ENCODE measurements at places on chromosomes 16 and 17. TPM values are rescaled to one million over a fixed set of nuclear protein-coding genes. Genes with fewer than 3 reads are reported as not detected.

GOSR2 gene
- total RNA-seq: 44.9 TPM

DNA sequence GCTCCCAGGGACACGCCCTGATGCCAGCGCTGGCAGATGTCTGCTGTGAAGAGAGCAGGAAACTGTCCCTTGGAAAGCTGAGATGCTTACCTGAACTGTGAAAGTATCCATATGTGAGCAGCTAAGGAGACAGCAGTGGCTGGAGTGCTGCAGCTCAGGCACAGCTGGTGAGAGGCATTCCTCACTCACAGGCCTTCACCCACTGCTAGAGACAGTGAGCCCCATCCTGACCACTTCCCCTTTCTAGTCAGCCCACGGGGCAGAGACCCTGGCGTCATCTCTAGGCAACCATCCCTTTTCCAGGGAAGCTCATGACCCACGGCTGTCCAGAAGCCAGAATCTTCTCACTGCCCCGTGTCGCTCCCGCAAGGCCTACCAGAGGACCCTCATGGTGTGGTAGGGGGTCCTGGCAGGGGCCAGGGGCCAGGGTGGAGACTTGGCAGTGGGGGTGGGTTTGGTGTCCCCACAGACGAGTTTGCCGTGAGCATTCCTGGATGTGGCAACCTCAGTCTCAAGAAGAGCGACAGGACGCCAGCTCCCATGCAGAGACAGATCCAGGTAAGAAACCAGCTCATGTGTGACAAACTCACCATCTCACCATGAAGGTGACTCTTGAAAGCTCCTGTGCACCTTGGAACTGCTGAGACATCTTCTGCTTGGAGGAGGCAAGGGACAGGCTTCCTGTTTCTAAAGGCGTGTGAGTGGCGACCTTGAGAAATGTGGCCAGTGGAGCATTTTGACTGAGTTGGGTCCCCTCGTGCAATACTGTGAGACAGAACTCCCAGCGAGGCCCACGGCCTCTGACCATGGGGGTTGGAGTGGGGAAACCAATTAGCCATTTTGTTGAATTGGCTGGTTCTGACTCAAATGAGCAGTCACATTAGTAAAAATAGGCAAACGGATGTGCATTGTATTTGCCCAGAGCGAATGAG, at the start of gene SCIMP:
Gene SCIMP (minus strand): TSS at position 216 of the 932 bp plus-strand sequence. CDS start 105 bp downstream, at position 111.
- no peaks in the 10 kb centered on the region for H3K4me1 ChIP-seq
- DNase-seq: no peak
- H3K27ac ChIP-seq: no peak within 1 kb of the TSS
- H3K4me3 ChIP-seq: no peak within 1 kb of the TSS

- no peak overlapping the region for H3K4me3 ChIP-seq
- no peak overlapping the region for H3K27ac ChIP-seq
- H3K4me1 ChIP-seq: no peaks in the 10 kb centered on the region
- H3K27me3 ChIP-seq: no peaks in the 10 kb centered on the region
- H3K36me3 ChIP-seq: peaks cover 53% of the 10 kb centered on the region
Measured at GRCh38 chr16:11036040-11036439, 91.7 kb downstream of the CLEC16A start.

DNA sequence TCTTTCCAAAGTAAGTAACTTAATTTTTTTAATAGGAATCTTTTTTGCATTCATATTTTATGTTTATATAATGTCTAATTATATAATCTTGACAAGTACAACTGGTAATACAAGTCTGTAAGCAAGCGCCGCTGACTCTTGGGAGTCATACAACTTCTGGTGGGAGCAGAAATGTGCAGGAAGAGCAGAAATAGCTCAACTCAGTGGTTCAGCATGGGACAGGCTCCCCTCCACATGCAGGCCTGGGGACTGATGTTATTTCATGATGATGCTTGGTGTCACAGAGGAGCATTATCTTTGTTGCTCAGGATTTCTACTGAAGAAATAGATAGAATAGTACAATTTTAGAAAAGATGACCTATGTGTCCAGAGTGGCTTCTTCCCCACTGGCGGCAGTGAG, 10.7 kb downstream of the UQCRC2 start:
- no peaks in the 10 kb centered on the region for H3K27me3 ChIP-seq
- no peaks in the 10 kb centered on the region for H3K4me1 ChIP-seq
- no peak overlapping the region for H3K4me3 ChIP-seq
- no peak for DNase-seq
- no peak overlapping the region for H3K27ac ChIP-seq

ALOX15B gene
- 0.13 TPM for total RNA-seq

GRCh38 chr16:79336437-79337229, 263.9 kb downstream of the MAF start:
- no peak overlapping the region for H3K4me3 ChIP-seq
- H3K27me3 ChIP-seq: no peaks in the 10 kb centered on the region
- no peak overlapping the region for H3K27ac ChIP-seq
- H3K4me1 ChIP-seq: no peaks in the 10 kb centered on the region

IRX3 gene
- total RNA-seq: 1.7 TPM

TMEM92 gene
- not detected for total RNA-seq

VPS35L gene
- total RNA-seq: 31.3 TPM

DNA sequence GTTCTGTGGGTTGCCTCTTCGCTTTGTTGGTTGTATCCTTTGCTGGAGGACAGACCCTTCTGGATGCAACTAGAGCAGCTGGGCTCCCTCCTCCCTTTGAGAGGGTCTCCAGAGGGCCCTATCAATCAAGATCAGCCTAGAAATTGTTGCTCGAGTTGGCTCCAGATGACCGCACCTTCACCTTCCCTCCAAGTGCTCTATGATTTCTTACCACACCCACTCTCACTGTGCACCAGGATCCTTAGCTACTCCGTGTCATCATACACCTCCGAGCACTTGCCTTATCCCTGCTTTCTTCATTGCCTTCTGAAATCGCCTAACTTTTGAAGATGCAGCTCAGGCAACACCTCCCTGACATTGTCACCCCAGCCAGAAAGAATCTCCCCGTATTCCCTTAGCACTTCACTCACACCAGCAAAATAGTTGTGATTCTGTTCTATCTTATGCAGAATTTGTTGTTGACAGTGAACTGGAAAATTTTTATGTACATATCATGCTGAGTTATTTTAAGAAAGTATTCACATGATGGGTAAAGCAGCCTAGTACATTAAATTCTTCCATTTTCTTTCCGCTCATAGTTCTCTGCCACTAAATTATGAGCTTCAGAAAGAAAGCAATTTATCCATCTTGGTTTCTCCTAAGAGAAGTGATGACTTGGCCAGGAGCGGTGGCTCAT, 52.9 kb downstream of the ABAT start:
- no peaks in the 10 kb centered on the region for H3K4me1 ChIP-seq
- H3K36me3 ChIP-seq: no peaks in the 10 kb centered on the region
- no peak overlapping the region for H3K27ac ChIP-seq
- H3K4me3 ChIP-seq: no peak overlapping the region
- DNase-seq: no peak
- no peaks in the 10 kb centered on the region for H3K27me3 ChIP-seq

DNA sequence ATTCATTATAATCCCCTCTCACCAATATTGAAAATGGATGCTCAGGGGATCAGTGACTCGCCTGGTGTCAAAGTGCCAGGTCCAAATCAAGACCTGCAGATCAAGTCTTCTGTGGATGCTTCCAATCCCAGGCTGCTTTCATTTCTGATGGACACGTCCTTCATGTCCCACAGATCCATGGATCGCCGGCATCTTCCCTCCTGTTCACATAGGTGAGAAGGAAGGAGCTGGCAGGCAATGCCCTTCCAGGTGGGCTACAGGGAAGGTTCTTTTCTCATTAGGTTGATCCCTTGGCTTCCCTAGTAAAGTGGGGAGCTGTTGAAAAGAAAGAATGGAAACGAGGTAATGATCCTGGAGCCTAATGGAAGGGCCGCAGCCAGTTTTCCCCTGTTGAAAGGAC, 159.7 kb upstream of the RPH3AL start:
- peak overlapping the region; percentile 57 for H3K4me3 ChIP-seq
- no peaks in the 10 kb centered on the region for H3K27me3 ChIP-seq
- H3K36me3 ChIP-seq: peaks cover 11% of the 10 kb centered on the region
- H3K27ac ChIP-seq: peak overlapping the region; percentile 67
- H3K4me1 ChIP-seq: peaks cover 25% of the 10 kb centered on the region

RPL23 gene
- 862 TPM for total RNA-seq

HCRT gene
- total RNA-seq: not detected

HS3ST3A1 gene
- not detected for total RNA-seq

GRCh38 chr16:17723531-17724134, 252.9 kb upstream of the XYLT1 start:
- H3K27me3 ChIP-seq: no peaks in the 10 kb centered on the region
- no peak for DNase-seq
- H3K4me1 ChIP-seq: no peaks in the 10 kb centered on the region

GRCh38 chr17:66378296-66378695, 75.9 kb downstream of the PRKCA start:
- no peaks in the 10 kb centered on the region for H3K27me3 ChIP-seq
- H3K36me3 ChIP-seq: no peaks in the 10 kb centered on the region
- peaks cover 5% of the 10 kb centered on the region for H3K4me1 ChIP-seq

GRCh38 chr17:17108451-17109049, 66.3 kb downstream of the MPRIP start:
- no peaks in the 10 kb centered on the region for H3K27me3 ChIP-seq
- no peaks in the 10 kb centered on the region for H3K36me3 ChIP-seq
- peaks cover 97% of the 10 kb centered on the region for H3K4me1 ChIP-seq
- H3K4me3 ChIP-seq: no peak overlapping the region
- no peak for DNase-seq

GRCh38 chr17:64788286-64789060, 126.4 kb upstream of the SMURF2 start:
- H3K4me1 ChIP-seq: peaks cover 15% of the 10 kb centered on the region
- no peaks in the 10 kb centered on the region for H3K36me3 ChIP-seq
- peak overlapping the region; percentile 27 for H3K27ac ChIP-seq
- H3K4me3 ChIP-seq: no peak overlapping the region
- no peaks in the 10 kb centered on the region for H3K27me3 ChIP-seq

APOBR gene
- total RNA-seq: 0.34 TPM

GPRC5C gene
- total RNA-seq: 57.0 TPM

DNA sequence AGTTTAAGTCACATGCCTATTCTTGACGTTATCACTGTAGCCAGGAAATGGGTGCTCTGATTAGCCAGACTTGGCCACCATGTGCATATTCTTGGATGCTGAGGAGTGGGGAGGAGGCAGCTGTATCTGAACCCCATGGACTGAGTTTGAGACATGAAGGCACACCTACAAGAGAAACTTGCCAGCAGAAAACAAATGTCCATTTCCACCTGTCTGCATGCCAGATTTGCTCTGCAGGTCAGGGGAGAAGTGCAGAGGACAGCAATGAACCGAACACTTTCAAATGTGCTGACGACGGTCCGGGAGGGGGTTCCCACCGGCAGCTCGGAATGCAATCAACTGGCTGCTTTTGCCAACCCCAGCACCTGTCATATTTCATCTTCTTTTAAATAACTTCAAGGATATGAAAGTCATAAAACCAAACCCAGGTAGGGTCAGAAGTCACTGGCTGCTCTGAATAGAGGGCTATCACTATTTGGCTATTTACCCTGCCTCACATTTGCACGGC, 287.8 kb upstream of the N4BP1 start:
- H3K4me3 ChIP-seq: no peak overlapping the region
- H3K27me3 ChIP-seq: no peaks in the 10 kb centered on the region
- H3K36me3 ChIP-seq: no peaks in the 10 kb centered on the region

DNA sequence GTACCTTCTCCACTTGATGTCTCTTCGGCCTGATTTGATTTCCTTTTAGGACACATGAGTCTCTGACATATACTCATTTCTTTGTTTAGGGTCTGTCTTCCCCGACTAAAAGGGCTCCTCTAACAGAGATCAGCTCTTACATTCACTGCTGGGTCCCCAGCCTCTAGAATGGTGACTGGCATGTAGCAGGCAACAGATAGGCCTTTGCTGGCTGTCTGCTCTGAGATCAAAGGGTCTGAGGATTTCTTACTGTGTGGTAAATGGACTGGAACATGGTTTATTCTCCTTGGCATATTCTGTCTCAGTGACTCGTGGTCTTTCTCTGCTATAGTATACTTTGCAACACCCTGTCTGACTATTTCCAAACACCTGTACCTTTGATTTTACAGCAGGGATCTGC, 16.7 kb downstream of the DNAAF1 start:
- peaks cover 42% of the 10 kb centered on the region for H3K27me3 ChIP-seq
- H3K4me1 ChIP-seq: no peaks in the 10 kb centered on the region
- H3K27ac ChIP-seq: no peak overlapping the region
- no peaks in the 10 kb centered on the region for H3K36me3 ChIP-seq

NUDT7 gene
- 5.3 TPM for total RNA-seq

KCNG4 gene
- 0.10 TPM for total RNA-seq

DNA sequence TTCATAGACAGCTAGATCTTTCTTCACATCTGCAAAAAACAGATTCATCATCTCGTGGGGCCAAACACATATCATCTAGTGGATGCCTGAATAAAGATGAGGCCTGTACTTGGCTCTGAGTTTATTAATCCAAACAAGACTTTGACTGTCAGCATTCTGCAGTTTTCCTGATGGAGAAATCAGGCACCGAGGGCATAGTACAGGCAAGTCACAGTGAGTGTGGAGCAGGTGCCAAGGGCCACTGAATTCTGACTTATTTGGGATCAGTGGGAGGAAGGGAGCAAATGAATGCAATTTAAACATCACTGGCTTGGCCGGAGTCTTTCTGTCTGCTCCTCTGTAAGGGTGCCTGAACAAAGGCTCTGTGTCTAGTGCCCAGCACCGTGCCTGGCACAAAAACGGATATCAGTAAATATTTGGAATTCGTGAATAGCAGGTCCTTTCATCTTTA, 975 bp downstream of the CFAP20 start:
- no peak for DNase-seq
- peak overlapping the region; percentile 86 for H3K4me3 ChIP-seq
- H3K36me3 ChIP-seq: no peaks in the 10 kb centered on the region

SRCIN1 gene
- total RNA-seq: 0.39 TPM

- H3K27ac ChIP-seq: peak overlapping the region; percentile 78
- no peak overlapping the region for H3K4me3 ChIP-seq
- H3K36me3 ChIP-seq: peaks cover 5% of the 10 kb centered on the region
- H3K4me1 ChIP-seq: peaks cover 52% of the 10 kb centered on the region
Measured at GRCh38 chr16:15610369-15610871, 32.5 kb downstream of the MARF1 start.

DNA sequence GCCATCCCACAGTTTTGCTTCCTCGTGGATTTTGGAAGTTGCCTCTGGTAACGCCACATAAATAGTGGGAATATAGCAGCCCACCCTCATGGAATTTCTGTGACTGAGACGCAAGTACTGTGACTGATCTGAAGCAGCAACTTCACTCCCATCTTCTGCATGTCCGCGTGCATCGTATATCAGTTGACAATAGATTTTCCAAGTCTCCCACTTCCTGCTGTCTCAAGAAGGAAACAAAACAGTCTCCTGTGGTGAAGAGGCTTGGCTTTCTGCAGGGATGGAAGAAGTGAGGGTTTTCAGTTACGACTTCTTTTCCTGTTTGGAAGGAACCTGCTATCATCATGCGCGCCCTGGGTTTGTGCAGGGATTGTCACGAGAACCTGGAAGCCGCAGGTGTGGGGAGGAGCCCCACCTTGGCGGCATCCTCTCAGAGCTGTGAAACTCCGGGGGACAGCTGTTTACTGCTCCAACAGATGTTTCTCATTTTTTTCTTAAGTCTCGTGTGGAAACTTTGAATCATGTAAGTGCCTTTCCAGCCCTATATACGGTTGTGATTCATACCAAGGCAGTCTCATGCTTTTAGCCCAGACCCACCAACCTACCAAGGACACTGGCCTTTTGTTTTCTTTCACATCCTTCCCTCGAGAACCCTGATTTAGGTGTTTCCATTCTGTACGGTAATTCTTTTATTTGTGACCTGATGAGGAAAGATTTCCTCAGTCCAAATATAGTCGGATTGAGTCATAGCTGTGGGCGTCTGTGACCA, 57.5 kb downstream of the WIPI1 start:
- no peaks in the 10 kb centered on the region for H3K36me3 ChIP-seq
- peaks cover 17% of the 10 kb centered on the region for H3K4me1 ChIP-seq
- no peak overlapping the region for H3K27ac ChIP-seq
- H3K27me3 ChIP-seq: no peaks in the 10 kb centered on the region
- DNase-seq: no peak

- no peak overlapping the region for H3K4me3 ChIP-seq
- H3K27me3 ChIP-seq: no peaks in the 10 kb centered on the region
- H3K36me3 ChIP-seq: peaks cover 13% of the 10 kb centered on the region
- H3K4me1 ChIP-seq: no peaks in the 10 kb centered on the region
Measured at GRCh38 chr16:57127037-57127763, 34.8 kb downstream of the CPNE2 start.

FBXW10 gene
- 0.41 TPM for total RNA-seq
